ENCODE measurements at places on chromosomes 2 and 18. TPM values are rescaled to one million over a fixed set of nuclear protein-coding genes. Genes with fewer than 3 reads are reported as not detected.

Gene UNC80
- total RNA-seq: not detected

Gene MAP2
- total RNA-seq: 14.4 TPM

Gene ABCA12
- total RNA-seq: not detected

Gene SERPINB3
- total RNA-seq: not detected

Gene IL37
- not detected for total RNA-seq

Gene TTC31
- 15.4 TPM for total RNA-seq

All from pericardium fibroblast (primary cell).